ENCODE measurements at places on chromosomes 4 and X.

DNA sequence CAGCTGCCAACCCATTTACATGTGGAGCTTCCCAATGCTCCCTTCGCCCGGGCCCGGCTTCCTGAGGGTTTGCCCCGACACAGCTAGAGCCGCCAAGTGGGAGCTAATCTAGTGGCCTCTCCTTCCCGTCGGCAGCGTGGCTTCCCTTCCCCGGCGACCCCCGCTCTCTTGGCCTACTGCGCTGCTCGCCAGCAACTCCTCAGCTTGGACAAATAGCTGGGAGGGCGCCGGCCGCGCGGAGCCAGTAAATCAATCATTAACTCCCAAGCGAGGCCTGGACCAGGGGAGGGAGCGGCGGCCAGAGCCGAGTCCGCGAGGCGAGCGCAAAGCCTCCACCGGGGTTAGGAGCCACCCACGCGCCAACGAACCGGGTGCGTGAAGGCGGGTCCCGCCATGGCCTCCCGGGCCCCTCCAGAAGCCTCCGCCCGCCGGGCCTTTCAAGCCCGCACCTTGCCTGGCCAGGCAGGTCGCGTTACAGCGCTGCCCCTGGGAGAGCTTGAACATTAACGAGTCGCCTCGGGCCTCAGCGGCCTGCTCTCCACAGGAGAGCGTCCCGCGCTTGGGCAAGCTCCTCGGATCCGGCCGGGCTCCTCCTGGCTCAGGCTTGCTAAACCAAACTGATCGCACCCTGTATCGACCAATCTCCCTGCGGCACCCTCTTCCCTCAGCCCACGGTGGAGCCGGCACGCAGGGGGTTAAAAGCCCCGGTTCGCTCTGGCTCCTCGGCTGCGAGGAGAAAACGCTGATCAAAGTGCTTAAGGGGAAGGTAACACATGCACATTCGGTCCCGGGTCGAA is 10.6 kb upstream of the BCOR start:
- DNase-seq = peak; percentile 13

DNA sequence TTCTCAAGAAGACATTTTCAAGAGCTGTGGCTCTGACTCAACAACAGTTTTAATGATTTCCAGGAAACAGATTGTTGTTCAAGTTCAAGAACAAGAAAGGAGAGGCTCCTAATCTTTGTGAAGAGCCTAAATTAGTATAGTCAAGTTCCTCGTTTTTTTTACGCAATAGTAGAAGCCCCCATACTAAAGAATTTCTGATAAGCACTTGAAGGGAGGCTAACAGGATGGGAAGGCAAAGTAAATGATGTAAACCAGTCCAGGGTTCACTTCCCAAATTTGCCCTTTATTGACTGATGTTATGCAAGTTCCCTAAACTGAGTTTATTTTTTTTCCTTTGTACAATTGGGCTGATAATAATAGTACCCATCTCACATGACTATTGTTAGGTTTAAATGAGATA is 178.2 kb downstream of the RTL9 start:
- DNase-seq = no peak

GRCh38 chr4:158527516-158527915 is 5.8 kb downstream of the RXFP1 start:
- DNase-seq = no peak

DNA sequence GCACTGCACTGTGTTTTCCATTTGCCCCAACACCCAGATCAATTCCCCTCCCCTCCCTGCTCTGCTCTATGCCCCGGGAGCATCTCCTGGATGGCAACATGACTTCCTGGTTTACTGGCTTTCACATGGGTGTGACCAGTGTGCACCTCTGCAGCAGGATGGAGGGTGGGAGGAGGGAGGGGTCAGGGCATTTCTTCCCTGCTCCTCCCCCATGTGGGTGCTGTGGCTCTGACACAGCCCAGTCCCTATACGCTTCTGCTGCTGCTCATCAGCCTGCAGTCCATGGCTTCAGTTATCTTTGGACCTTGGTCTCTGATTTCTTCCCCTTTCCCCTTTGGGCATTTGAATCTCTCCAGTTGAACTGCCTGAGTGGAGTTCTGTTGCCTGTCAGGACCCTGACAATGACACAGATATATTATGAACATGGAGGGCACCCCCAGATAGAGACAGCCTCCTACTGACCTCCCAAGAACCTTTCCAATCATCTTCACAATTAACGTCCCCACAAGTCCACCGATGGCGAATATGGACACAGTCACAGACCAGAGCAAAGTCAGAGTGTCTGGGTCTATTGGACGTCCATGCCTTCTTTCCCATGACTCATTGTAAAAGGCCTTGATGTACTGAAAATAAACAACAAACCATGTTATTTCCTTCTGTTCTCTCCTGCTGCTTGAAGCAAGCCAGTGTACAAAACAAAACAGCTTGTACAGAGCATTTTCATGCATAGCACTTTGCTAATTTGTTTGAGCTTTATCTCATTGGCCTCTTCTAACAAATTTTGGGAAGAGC is 24.8 kb downstream of the SLC2A9 start:
- no peak for DNase-seq

- peak; percentile 64 for DNase-seq
Observed at GRCh38 chrX:17654116-17654515, 83.2 kb upstream of the SCML1 start.

DNA sequence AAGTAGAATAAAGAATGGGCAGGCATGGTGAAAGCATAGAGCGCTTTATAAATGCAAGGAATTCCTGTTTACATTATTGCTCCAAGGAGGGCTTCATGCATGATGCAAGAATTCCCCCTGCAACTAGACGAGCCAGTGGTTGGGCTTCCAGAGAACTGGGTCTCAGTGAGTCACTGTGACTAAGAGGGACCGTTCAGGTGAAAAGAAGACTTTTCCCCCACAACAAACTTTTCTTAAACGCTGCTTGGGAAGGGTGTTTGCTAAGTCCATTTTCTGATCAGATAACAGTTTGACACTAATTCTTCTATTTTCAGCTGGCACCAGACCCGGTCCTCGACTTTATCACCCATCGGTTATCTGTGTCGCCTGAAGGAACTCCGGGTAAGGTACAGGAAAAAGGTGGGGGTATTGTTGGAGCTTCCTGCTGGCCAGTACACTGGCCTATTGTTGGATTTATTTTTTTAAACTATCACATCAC is 40.1 kb downstream of the LDB2 start:
- no peak for DNase-seq

Measured in activated CD4-positive, alpha-beta T cell treated with anti-CD3 and anti-CD28 coated beads for 48 hours (primary cell).